ENCODE measurements at places on chromosomes 6 and 20.

GRCh38 chr20:46501337-46501942, 11.9 kb downstream of the ZNF334 start:
- no peak for DNase-seq

DNA sequence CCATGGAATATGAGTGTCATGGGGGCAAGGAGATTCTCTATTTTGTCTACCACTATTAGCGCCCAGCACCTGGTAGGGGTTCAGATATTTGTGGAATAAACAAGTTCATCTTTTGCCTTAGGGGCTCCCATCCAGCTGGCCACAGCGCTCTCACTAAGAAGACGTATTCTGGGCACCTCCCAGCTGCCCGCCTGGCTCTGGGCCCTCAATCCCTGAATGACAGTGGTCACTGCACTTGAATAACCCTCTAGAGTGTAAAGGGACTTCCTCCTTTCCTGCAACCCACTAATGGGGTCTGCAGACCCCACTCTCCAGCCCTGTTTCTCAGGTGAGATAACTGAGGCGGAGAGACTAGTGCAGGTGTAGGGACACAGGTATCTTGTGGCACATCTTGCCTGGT, 36.2 kb downstream of the SNX5 start:
- no peak for DNase-seq

DNA sequence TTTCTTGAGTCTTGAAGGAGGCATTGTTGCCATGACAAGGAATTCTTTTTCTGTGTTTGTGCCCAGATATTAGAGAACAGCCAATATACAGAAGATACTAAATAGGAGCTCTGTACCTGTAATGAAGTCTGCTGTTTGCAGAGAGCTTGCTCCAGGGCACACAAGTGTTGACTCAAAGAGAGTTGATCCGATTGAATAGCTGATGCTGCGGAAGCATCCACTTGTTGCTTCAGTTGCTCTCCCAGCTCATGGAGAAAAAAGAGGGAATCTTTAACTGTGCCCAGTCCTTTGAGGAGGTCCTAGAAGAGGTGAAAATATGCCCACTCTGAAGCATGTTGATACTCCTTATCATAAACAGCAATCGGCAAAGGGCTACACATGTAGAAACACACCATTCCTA, 411.4 kb downstream of the ESR1 start:
- DNase-seq: no peak

GRCh38 chr6:38371881-38372280, 267.8 kb downstream of the BTBD9 start:
- no peak for DNase-seq

DNA sequence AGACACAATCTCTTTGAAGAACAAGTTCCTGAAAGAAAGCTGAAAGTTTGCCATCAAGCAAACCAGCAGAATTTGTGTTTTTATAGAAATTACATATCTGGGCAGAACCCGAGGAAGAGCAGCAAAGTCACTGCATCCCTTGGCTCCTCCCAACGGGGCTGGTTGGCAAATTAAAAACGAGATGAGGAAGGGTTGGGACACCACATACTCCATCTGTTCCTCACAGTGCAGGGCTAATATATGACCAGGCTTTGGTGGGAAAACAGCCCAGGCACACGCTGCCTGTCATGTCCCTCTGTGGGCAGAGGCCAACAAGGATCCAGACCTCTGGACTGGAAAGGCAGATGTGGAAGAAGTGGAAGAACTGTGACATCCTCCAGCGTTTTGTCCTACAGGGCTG, 607.3 kb downstream of the CDH26 start:
- no peak for DNase-seq

DNA sequence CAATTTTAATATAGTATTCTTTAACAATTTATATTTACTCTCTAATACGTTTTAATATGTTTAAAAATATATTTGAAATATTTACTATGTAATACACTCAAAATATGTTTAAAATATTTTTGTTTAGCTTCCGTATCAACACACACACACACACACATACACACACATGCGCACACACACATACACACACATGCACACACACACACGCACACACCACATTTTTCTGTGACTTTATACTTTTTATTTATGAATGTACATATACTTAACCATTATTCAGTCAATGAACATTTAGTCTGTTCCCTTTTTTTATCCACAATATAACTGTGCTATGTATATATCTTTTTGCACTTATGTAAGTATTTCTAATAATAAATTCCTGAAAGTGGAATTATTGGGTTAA, 15.7 kb downstream of the OR2B6 start:
- no peak for DNase-seq

DNA sequence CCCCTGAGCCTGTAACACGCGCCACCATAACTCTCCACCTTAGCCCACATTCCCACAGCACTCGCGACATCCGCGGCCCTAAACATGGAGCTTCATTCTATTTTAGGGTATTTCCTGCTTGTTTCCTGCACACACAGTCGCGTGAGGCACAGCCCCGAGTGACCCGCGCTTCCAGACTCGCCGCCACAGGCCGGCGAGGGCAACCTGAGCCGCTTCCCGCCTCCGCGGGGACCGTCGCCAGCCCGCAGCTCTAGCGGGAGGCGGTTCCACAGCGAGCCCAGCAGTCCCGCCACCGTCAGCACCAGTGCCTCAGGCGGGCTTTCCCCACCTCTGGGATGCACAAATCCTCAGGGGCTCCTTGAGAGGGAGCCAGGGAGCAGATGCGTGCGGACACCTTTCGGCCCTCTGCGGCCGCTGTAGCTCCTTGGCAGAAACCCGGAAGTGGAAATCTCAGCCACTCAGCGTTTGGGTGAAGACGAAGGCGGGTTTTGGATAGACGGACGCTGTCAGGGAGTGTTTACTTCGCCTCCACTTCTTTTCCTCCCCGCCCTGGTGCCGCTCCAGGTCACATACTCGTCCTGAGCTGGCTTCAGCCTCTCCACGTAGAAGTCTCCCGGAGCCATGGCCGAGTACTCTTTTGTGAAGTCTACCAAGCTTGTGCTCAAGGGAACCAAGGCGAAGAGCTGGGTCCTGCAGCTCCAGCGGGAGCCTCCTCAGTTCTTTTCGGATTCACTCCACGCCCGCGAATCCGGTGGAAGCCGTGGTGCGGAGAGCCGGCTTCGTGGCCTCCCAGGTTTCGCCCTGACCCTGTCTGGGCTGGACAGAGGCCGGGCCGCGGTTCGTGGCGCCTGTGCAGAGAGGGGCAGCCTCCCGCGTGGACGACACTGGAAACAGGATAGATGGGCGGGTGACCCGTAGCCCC, 2177.4 kb upstream of the DEFB115 start:
- no peak for DNase-seq

GRCh38 chr20:18805881-18806280, 7.7 kb upstream of the SCP2D1 start:
- DNase-seq: no peak

DNA sequence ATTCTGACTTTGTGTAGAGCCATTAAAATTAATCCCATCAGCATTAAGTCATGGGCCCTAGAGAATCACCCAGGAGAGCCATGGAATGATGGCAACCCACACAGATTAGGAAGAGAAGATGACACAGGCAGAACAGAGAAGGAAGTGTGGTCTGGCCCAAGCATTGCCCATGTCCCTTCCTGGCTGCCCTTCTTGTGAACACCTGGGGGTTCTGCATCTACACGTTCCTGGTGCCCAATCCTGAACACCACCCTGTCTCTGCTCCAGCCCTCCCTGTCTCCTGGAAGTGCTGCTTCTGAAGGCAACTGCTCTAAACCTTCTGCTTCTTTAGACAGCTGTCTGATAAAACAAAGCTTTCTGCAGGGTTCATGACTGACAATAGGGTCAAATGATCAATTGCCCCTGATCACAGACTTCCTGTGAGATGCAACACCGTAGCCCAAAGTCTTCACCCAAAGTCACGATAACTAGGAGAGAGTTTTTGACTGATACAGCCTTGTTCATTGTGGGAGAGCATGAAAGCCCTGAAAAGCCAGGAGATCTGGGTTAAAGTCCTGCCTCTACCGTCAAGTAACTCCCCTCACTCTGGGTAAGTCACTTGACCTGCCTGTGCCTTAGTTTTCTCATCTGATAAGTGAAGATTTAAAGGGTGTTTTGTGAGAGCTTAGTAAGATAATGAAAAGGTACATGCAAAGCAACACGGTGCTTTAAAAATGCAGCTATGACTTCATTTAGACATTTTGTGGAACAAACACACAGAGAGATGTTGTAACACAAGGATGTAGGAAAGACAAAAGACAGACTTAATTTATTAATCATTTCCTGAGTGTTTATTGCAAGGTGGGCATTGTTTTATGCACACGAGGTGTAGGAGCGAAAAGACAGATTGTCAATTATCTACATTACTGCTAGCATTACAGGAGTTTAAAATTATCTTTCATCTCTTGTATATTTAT, 291.2 kb upstream of the STXBP5 start:
- no peak for DNase-seq

Measured in stimulated activated CD8-positive, alpha-beta memory T cell treated with anti-CD3 and anti-CD28 coated beads, Interleukin-2, amount 100 ng/mL, for 48 hours (primary cell).